ENCODE measurements at places on chromosomes 1 and 21.

GRCh38 chr1:67630438-67631045 lies 54.5 kb upstream of the GADD45A start:
- DNase-seq, result no peak

DNA sequence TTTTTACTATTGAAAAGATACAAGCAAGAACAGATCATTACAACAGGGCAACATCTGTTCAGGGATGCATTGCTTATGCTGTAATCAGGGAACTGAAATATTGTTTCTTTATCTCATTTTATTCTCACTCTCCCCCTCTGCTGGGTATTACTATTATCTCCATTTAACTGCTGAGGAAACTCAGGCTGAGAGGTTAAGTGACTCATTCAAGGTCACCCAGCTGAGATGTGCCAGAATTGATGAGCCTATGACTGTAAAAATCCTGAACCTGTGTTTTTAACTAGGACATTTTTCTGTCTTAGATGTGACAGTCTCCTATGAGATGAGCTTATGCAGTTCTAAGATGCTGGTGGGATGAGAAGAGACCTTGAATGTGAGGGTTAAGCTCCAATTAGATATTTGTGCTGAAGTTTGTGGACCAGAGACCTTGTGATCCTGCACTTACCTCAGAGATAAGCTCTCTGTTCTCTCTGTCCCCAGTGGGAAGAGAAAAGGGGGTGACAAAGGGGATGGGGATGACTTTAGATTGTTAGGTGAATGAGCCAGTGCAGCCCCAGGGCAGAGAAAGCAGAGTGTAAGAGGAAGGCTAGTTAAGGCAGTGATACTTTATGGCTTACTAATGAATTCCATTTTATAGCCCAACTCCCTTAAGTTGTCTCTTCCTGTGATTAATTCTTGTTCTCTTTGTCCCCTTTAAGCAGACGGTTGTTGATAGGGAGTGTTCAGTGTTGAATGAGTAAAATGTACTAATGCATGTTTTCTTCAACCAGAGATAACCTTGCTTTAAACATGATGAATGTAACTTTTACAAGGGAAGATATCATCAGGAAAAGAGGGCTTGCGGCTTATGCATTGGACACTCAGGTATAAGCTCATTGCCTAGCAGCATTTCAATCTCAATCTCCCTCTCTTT lies 111.4 kb downstream of the HLX start:
- peak; percentile 36 for DNase-seq

GRCh38 chr1:15956150-15956549 lies 19.8 kb downstream of the ZBTB17 start:
- no peak for DNase-seq

DNA sequence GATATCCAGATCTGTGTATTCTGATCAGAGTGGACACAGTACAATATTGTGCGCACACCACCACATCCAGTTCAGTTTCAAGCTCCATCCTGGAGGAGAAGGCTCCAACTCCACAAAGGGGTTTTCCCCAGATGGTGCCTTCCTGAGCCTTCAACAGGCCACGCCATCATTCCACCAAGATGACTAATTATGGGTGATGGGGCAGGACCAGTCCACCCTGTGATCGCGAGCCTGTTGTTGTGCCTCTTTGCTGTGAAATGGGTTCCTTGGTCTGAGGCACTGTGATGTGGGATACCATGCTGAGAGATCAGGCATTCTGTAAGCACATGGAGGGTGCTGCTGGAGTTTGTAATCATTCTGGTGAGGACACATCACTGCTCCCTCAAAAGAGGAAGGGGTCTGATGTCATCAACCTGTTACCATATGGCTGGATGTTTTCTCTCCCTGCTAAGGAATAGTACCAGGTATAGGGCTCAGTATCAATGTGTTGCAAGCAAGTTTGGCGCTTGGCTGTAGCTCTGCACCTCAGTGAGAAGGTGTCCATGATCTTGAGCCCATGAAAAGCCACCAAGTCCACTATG lies 6.7 kb upstream of the SH2D2A start:
- no peak for DNase-seq

GRCh38 chr21:41643246-41643966 lies 123.4 kb downstream of the RIPK4 start:
- DNase-seq, result no peak

DNA sequence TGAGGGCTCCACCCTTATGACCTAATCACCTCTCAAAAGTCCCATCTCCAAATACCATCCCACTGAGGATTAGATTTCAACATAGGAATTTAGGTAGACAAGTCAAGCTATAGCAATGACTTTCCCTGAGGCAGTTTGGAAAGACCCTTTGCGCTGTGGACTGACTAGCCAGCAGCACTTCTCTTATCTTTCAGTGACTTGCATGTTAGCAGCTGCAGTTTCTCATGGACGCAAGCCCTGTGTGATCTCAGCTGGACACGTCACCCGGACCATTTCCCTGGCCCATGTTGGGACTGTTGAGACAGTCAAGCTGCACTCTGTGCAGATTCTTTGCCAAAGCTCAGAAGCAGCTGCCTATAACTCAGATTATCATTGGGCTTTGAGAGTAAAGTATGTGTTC lies 408.1 kb upstream of the USP24 start:
- DNase-seq, result no peak

DNA sequence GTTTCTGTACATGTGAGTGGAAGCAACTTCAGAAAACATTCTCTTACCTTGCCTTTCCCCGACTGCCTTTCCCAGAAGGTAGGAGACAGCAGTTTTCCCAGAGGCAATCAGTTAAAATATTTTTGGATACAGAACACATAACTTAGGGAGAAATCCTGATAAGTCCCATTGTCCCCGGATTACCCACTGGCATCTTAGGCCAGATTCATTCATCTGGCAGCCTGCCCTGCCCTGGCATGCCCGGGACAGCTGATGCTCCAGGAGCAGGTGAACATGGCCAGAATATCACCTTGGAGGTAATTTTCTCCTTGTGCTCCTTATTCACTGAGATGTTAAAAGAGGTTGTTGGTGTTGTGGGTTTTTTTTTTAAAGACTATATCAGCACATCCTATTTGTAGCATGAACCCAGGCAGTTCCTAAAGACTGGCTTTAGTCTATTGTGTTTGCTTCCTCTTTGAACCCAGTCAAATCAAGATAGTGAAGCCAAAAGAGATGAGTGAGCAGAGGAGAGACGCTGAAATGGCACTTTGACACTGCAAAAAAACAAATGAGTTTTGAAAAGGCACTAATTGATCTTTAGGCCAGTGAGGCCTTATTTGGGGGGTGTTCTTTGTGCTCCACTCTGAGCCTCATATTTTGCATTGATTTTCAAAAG lies 139.6 kb downstream of the PLPP3 start:
- DNase-seq, result no peak
